ENCODE measurements at places on chromosomes 16 and 17.
A peak's percentile ranks its signal among the peaks of the same experiment; 100 is the strongest.

- DNase-seq, result no peak
Measured at GRCh38 chr17:19726631-19727376, 10.4 kb upstream of the SLC47A2 start.

GRCh38 chr17:50534222-50534978, 1.9 kb downstream of the EPN3 start:
- DNase-seq, result no peak

GRCh38 chr16:86510465-86511261, at the start of gene FOXF1:
Gene FOXF1 (plus strand): TSS chr16:86510527. CDS start chr16:86510570, 43 bp downstream.
- DNase-seq, result no peak

- no peak for DNase-seq
Measured at GRCh38 chr16:71622088-71622487, 3.9 kb upstream of the MARVELD3 start.

DNA sequence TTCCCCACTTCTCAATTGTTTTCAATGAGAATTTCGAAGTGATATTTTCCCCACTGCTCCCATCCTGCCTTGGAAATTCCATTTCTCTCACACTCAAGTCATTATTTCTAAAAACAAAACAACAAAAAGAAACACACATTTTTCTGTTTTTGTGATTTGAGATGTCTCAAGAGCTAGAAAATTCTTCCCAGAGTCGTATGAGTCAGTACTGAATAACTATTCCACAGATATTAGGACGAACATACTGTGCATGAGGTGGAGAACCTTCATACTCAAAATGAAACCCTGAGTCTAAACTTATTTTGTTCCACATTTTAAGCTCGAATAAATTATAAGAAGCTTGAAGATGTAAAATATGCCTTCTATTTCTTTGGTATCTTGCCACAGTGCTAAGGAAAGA, 204.6 kb downstream of the SLC39A11 start:
- no peak for DNase-seq

GRCh38 chr16:20938426-20938825, 37.9 kb downstream of the LYRM1 start:
- no peak for DNase-seq

DNA sequence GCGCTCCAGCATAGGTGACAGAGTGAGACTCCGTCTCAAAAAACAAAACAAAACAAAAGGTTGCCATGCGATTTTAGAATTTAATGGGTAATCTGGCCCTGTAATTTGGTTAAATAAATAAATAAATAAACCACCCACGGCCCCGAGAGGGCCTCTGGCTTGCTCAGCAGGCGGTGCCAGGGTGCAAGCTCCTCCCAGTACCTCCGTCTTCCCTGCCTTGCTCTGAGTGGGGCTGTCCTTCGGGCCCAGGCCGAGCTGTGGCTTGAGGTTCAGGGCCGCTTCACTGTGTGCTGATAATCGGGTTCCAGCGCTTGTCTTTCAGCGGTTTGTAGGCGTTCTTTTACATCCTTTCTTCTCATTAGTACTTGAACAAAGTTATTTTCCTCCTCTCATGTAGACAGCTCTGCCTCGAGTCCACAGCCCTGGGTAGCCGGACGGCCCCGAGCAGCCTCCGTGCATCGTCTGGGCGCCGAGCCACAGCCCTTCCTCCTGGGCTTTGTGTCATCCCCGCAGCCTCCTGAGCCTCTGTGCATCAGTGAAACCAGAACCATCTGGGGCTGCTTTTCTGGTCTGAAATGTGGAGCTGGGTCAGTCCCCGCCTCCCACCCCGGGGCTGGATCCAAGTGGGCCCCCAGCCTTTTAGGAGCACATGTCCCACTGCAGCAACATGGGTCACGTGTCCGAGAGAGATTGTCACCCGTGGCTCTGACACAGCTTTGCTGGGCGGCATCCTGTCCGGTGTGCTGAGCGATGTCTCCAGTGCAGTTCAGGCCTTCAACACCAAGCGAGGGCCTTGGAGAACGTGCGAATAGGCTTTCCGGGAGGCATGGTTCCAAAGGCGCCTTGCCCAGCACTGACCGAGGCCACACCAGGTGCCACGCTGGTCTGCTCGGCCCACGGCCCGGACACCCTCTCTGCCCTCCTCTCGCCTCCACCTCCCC, 157.4 kb upstream of the CHMP6 start:
- no peak for DNase-seq

- DNase-seq, result no peak
Measured at GRCh38 chr17:6528557-6528956, 27.8 kb downstream of the PITPNM3 start.

GRCh38 chr17:72514321-72514861, 393.6 kb downstream of the SOX9 start:
- DNase-seq, result no peak

DNA sequence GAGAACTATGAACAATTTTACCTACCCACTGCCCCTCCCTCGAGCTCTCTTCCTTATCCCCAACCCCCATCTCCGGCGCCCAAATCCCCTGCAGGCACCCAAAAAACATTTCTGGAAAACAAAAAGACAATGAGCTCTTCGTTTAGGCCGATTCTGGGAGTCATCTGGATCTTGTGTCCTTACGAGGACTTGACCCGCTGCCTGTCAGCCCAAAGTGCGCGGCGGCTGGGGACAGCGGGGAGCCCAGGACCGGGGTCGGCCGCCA, 524 bp downstream of the STRADA start:
- peak; percentile 10 for DNase-seq

GRCh38 chr16:75761108-75761507, 34.8 kb upstream of the CPHXL start:
- peak; percentile 18 for DNase-seq

DNA sequence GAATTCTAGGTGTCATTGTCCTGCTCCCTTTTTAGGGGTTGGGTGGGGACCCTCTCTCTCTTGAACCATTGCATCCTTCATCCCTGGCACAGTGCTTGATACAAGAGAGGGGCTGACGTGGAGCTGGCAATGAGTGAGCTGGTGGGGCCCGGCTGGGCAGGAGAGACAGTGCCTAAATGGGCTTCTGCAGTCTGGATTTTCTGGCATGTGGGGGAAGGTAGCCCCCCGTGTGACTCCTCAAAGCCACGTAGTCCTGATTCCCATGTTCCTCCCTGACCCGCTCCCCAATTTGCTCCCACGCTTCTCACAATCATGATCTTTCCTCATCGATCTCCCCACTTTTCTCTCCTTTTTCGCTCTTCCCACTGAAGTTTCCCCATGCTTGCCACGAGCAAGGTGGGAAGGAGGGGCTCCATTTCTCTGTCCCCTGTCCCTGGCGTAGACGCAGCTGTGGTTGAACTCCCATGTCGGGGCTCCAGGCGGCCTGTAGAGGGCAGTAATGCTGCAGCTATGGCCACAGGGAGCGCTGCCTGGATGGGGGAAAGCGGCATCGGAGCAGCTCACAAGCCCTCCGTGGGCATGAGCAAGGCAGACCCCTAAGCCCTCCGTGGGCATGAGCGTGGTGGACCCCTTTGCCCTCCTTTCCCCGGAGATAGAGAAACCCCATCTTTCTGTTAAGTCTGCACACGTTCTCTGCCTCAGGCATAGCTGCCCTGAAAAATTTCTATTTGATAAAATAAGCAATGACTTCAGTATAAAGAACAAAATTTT, 47.5 kb downstream of the HAPSTR1 start:
- DNase-seq, result peak; percentile 61
